ENCODE measurements at places on chromosomes 1 and 21.

GRCh38 chr1:77014073-77014788 lies 147.0 kb downstream of the ST6GALNAC5 start:
- no peak for DNase-seq

DNA sequence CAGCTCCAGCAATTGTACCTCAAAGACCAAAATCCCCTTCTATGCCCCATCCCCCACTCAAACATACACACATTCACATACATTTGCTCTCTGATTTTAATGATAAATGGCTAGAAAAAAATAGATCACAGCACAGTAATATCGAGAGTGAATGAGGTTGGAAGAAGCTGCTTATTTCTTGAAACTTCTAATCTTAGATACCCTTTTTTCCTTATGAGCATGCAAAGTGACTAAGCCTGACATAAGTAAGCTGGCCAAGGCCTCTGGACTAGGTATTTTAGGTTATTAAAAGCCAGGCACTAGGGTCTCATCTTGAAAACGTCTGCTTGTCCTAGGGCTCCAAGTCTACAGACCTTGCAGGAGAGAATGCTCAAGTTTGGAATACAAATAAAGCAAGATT lies 133.6 kb downstream of the TGFBR3 start:
- DNase-seq, result no peak

- DNase-seq, result no peak
These were observed 344.0 kb upstream of the USP24 start for GRCh38 chr1:55559161-55559611.

DNA sequence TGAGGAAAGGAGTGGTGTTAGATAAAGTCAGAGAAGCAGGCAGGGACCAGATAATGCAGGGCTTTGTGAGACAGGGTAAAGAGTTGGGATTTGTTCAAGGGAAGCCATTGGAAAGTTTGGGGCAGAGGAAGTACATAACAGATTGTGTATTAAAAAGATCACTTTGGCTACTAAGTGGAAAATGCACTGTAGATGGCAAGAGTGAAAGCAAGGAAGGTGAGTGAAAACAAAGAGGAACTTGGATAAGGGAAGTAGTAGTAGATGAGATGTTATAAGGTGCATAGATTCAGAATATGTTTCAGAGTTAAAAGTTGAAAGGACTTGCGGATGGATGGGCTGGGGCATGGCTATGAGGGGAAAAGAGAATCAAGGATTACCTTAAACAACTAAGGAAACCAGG lies 17.4 kb downstream of the MRPL39 start:
- DNase-seq, result no peak

DNA sequence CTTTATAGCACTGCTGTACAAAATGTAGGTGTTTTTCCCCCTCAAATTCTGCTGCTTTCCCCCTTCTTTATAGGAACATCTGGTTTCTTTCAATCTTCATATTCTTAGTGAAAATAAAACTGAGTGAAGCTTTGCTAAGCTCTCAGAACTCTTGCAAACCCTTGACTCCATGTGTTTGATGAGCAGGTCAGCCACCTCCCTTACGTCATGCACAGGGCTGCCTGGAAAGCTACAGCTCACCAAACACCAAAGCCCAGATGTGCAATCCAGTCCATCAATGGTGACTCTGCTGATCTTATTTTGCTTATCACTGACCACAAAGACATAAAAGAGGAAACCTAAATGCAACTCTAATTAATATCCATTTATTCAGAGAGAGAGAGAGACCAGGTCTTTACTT lies 5.5 kb downstream of the CACNA1E start:
- no peak for DNase-seq

All from coronary artery (tissue), 2 donors.